Stimulated activated effector memory CD8-positive, alpha-beta T cell treated with anti-CD3 and anti-CD28 coated beads, Interleukin-12 subunit alpha, Interleukin-12 subunit beta, amount 100 ng/mL, for 72 hours (primary cell): ENCODE measurements at places on chromosomes 11 and 22.

DNA sequence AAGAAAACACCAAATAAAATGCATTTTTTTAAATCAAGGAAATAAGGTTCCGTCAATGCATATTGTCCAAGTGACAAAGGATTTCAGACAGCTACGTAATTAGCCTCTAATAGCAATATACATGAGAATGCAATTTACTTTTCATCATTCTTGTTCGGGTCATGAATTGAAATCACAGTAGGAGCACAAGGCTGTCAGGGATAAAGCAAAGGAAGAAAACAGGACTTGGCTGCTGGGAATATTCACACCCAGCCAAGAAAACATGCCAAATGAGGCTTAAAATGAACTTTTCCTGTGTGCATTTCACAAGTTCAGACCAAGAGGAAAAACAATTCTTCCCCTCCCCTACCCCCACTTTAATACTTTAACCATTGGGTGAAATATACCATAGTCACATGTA lies 188.6 kb downstream of the CWF19L2 start:
- DNase-seq = no peak

DNA sequence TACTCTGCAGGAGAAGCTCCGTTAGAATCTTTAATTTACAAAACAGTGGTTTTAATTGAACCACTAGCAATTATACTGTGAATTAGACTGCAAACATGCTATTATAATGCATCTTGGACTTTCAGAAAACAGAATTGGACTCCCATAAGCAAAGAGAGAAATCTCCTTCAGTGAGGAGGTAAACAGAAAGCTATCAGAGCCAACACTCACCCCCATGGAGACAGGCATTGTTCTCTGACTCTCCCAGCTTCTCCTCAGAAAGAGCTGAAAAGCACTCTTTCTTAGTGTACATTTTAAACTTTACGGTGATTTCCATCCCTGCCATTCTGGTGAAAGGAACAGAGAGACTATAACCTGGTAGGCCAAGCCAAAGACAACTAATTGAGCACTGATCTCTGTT lies 176.9 kb downstream of the GRIA4 start:
- no peak for DNase-seq

DNA sequence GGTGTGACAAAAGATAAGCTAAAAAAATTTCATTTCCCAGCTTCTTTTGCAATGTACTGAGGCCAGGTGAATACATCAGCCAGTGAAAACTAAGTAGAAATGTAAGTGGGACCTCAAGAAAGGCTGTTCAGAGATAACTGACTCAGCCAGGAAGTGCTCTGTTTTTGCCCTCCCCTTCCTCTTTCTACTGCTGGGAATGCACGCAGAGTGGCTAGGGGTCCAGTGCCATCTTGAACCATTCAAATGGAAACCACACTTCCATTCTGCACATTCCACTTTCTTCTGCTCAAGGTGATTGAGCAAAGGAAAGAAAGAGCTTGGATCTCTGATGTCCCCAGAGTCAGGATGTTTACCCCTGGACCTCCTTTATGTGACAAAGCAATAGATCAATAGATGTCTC lies 27.8 kb upstream of the LMO2 start:
- DNase-seq = no peak

DNA sequence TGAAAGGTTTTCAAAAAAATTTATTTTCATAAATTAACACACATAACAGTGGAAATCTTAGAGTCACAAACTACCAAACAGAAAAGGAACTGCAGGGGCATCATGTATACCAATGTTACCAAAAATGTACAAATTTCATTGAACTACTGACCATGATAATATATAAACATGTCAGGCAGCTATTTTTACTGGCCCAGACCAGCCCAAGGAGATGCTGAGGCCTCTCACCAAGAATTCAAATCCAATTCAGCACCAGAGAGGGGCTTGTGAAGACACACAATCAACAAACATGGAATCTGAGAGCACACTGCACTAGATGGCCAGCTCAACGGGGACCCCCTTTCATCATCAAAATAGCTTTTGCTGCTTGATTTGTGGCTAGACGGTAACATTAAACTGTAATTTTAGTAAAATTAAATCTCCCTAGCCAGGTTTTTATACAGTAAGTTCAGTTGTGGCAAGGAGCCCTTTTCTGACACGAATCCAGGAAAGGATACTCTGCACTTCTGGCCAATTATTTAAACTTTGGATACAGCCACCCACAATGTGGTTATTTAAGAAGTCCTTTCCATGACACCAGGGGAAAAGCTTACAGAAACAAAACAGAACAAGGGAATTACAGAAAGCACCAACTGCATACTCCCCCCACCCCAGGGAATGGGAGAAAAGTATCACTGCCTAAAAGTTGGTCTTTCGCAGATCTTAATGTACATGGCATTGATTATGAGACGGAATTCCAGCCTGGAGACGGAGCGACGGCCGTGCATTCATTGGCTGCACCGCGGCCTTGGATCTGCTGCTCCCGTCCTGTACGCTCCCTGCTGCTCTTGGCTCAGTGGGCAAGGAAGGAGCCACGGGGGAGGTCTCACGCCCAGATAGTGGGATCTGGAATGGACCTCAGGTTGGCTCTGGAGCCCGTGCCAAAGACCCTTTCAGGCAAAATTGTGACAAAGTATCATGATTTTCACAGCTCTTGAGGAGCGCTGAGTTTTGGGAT lies 19.6 kb upstream of the PISD start:
- no peak for DNase-seq

GRCh38 chr11:126359431-126360048 lies 4.1 kb downstream of the ST3GAL4 start:
- no peak for DNase-seq

GRCh38 chr11:34795641-34796040 lies 120.5 kb downstream of the APIP start:
- no peak for DNase-seq

GRCh38 chr11:81286550-81286949 lies 1447.1 kb downstream of the FAM181B start:
- DNase-seq = no peak

- DNase-seq = peak; percentile 80
Measured at GRCh38 chr22:43945632-43946383, 9.4 kb upstream of the SAMM50 start.

DNA sequence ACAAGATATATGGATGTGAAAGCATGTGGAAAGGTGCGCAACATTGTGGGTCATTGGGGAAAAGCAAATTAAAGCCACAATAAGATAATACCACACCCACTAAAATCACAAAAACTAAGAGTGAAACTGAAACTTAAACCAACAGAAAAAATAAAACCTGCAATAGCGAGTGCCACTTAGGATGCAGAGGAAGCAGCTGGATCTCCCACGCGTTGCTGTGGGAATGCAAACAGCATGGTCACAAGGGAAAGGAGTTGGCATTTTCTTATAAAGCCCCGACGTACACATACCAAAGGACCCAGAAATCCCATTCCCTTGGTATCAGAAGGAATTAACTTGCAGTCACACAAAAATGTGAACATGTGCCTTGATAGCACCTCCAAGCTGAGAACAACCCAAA lies 712.0 kb downstream of the TBC1D22A start:
- no peak for DNase-seq

DNA sequence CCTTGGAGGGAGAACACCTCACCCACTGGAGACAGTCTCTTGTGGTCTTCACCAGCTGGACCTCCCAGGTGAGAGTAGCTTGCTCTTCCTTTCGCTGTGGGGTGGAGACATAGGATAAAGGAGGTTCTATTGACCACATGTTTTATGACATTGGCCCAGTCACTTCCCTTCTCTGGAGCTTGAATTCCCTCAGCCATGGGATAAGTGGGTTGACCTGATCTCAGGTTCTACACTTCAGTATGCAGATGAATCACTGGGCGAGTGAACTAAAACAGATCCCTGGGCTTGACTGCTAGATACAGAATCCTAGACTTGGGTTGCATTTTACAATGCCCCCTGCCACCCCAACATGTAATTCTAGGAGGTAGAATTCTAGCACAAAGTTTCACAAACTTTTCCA lies 54.8 kb upstream of the PRSS23 start:
- no peak for DNase-seq

- DNase-seq = no peak
Measured at GRCh38 chr22:35582218-35582860, 34.8 kb downstream of the MB start.

GRCh38 chr11:128840137-128840536 lies 27.0 kb downstream of the KCNJ1 start:
- no peak for DNase-seq

DNA sequence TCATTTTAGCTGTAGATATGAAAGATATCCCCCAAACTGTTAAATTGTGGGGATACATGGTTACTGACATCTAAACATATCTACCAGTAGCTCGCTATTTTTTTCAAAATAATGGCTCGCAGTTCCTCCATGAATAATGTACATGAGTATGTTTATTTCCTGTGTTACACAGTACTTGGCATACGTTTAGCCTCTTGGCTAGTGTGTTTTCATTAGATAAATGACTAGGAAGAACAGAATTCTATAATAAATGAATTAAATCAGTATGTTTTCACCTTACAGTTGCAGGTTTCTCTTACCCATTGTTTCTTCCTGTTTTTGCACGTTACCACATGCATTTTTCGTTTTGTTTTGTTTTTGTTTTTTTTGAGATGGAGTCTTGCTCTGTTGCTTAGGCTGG lies 21.8 kb downstream of the RNF169 start:
- DNase-seq = no peak

DNA sequence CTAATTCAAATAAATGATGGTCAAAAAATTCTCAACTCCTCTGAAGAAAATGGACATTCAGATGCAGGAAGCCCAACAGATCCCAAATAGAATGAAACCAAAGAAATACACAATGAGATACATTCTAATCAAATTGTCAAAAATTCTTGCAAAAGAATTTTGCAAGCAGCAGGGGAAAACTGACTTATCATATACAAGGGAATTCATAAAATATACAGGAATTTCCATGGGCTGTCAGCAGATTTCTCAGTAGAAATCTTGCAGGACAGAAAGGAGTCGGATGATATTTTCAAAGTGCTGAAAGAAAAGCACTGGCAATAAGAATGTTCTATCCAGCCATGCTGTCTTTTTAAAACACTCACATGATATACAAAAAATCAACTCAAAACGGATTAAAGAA lies 194.6 kb upstream of the ZC3H12C start:
- no peak for DNase-seq

GRCh38 chr11:130908770-130909625 lies 7.3 kb downstream of the SNX19 start:
- no peak for DNase-seq

GRCh38 chr22:39873965-39874364 lies 19.6 kb downstream of the ENTHD1 start:
- no peak for DNase-seq

DNA sequence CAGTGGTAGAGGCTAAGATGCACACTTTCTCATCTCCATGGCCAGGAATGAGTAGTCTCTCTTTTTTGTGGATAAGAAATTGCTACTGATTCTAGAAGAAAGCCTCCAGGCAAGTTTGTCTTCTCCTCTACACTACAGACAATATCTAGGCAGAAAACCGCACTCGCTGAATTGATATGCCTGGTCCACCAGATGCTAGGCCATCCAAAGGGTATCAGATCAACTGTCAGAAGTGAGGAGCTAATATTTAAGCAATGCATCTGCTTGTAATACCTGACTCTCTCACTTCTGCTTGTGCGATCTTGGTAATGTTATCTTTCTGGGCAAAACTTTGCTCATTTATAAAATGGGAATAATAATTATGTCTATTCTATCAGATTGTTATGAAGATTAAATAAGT lies 45.0 kb downstream of the CASP12 start:
- no peak for DNase-seq

DNA sequence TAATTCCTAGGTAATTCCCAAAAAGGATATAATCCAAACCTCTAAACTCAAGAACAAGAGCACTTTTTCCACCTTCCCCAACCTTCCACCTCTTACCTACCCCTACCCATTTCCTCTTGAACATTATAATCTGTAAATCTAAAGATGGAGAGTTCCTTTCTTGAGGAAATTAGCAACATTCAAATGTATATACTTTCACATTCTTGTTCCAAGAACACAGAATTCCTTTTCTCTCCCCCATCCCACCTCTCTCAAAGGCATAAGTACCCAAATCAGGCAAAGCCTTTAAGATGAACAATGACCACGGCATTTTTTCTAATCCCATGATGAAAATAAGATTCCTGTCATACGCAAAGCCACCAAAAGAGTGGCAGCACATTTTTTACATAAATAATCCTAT lies 18.3 kb downstream of the RRAS2 start:
- DNase-seq = no peak

DNA sequence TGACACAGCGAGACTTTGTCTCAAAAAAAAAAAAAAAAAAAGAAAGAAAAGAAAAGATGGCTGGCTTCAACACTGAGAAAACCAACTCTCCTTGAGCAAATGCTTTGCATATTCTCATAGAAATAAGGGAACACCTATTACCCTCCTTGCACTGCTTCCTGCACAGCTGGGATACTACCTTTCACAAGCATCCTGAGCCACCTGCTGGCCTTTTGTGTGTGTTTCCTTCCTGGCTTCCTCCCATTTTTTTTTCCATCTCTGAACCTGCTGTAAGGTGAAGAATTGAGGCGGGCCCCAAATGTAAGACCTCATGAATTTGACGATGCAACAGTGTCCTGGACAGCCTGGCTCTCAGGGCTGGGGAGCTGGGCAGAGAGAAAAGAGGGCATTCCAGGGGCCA lies 1.9 kb upstream of the RFPL3 start:
- DNase-seq = no peak

GRCh38 chr11:131682373-131683015 lies 312.1 kb downstream of the NTM start:
- DNase-seq = no peak

DNA sequence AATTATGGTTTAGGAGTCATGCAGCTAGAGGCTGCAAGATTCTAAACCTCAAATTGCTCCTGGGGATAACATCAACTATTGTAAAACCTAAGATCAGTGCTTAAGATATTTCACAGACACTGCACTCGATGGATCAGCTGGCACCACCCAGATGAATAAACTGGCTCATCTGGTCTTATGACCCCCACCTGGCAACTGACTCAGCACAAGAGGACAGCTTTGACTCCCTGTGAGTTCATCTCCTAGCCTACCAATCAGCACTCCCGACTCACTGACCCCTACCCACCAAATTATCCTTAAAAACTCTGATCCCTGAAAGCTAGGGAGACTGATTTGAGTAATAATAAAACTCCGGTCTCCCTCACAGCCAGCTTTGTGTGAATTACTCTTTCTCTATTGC lies 782 bp upstream of the TTC12 start:
- DNase-seq = no peak

- no peak for DNase-seq
Measured at GRCh38 chr11:72411623-72412419, 22.5 kb downstream of the CLPB start.

GRCh38 chr11:64148226-64148916 lies 17.5 kb downstream of the MACROD1 start:
- DNase-seq = peak; percentile 87

DNA sequence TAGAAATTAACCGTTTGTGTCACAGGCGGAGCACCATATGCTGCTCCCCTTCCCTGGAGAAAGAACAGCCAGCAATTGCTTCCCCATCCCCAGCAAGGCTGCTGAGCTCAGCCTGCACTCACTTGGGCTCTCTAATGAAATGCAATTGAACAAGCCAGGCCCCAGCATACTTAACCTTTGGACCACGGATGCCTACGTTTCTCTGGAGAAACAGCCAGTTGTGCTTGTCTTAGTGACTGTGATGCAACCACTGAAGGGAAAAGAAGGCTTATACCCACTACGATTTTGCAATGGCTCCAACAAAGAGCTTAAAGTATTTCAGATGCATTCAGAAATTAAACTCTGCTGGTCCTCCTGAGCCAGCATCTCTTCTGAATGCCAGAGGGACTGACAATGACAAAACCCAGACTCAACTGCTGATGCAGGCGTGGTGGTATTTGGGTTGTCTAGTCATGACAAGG lies 51.3 kb upstream of the SESN3 start:
- no peak for DNase-seq

- no peak for DNase-seq
Measured at GRCh38 chr11:2211113-2211971, 39.7 kb upstream of the TH start.
